ENCODE measurements at places on chromosomes 12 and 14.
A peak's percentile ranks its signal among the peaks of the same experiment; 100 is the strongest.

- DNase-seq = no peak
Observed at GRCh38 chr12:103805655-103806360, 35.2 kb downstream of the NT5DC3 start.

- no peak for DNase-seq
Observed at GRCh38 chr12:117041798-117042170, 57.4 kb downstream of the TESC start.

GRCh38 chr14:22549981-22550673 is 38.9 kb downstream of the DAD1 start:
- DNase-seq = no peak

GRCh38 chr14:91470216-91470615 is 39.9 kb downstream of the PPP4R3A start:
- DNase-seq = no peak

- DNase-seq = no peak
Observed at GRCh38 chr12:114003286-114003685, 37.2 kb upstream of the RBM19 start.

- DNase-seq = no peak
Observed at GRCh38 chr14:75577090-75577489, 1.3 kb upstream of the FLVCR2 start.

- no peak for DNase-seq
Observed at GRCh38 chr12:50533203-50533584, 28.4 kb downstream of the DIP2B start.

DNA sequence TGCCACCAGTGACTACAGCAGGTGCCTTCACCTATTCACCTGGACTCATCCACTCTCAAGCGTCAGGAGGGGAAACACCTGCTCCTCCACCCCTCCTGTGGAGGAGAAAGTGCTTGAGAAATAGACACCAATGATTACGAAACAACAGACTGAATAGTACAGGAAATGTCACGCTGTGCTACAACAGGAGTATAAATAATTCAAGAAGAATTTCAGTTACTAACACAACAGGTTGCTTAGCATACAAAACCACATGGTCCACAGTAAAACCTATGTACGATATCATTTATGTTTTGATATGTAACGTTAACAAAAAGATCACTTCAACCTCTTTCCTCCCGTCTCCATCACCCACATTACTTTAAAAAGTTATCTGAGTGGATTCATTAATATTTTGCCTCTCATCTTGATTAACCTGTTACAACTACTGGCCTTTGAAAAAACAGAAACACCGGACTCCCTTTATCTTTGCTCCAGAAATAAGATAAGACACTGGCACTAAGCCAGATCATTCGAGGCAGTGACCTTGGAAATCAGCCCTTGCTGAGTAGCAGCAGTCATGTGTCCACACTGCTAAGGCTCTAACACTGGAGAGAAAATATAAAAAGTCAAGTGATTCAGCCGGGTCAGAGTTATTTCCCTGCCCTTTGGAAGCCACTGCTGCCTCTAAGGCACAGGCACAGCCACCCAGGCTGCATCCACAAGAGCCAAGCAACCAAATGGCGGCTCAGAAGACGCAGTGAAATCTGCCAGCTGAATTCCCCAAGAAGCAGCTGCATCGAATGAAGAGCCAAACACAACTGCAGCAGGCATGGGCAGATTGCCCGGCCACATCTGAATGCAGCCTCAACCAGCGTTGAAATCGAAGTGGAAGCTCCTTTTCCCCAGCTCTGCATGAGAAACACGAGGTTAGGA is 40.9 kb downstream of the NT5DC3 start:
- no peak for DNase-seq

DNA sequence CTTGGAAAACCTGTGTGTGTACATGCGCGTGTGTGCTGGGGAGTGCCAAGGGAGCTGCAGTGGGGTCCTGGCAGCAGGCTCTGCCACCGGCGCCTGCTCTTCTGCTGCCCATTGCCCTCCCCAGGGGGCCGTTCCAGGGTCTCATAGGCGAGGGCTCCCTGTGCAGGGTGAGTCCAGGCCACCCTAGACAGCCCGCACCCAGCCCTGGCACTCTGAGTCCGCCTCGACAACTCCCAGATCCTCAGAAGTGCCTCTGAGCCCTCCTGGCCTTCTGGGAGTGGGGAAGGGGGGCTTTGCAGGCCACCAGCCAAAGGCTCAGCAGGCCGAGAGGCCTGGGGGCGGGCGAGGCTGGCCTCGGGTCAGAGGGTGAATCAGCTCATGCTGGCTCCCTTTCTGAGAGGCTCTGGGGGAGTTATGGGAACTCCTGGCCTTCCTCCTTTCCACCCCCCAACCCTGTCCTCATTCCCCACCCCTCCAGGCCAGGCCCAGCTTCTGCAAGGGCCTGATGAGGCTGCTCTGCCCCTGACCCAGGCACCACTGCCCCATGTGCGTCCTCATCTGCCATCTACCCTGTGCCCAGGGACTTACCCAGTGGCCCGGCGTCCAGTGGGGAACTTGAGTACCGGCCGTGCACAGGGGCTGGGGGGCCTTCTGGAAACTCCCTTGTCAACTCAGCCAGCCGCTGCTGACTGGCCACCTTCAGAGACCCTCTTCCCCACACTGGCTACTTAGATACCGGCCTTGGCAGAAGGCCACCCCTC is 2.1 kb upstream of the TEDC1 start:
- no peak for DNase-seq

GRCh38 chr14:105525861-105526775 is at the start of gene TMEM121:
Gene TMEM121, plus strand, starts transcription at chr14:105526583. Its CDS starts 2,252 bp downstream, at chr14:105528835.
- peak; percentile 54 for DNase-seq

DNA sequence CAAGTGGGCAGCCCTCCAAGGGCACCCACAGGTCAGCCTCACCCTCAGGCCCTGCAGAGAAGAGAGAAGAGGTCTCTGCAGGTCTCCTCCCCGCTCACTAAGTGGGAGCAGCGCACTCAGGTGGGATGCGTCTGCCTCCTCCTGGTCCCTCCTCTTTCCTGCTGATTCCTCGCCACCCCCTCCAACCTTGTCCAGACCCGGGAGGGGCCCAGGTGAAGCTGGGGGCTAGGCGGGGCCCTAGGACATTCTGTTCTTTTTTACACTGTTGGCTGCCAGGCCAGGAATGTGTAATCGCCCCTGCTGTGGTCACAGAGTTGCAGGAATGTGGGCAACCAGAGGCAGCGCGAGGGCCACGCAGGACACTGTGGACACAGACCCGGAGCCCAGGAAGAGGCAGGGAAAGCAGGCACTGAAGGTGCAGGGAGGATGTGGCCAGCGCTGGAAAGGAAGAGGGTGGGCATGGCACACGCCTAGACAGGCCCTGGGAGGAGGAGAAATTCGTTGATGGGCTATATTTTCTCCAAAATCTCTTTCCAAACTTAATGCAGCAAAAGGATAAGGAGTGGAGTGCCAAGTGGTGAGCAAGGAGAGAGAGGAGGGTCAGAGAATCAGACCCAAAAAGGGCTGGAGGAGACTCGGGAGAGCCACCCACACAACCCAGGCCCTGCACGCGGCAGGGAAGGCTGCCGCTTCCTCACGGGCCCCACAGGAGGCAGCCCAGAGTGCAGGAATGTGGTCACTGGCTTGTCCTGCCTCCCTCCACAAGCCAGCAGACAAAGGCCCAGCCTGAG is 911 bp upstream of the SCNN1A start:
- peak; percentile 76 for DNase-seq

GRCh38 chr14:68253878-68254528 is 434.4 kb downstream of the RAD51B start:
- DNase-seq = no peak

DNA sequence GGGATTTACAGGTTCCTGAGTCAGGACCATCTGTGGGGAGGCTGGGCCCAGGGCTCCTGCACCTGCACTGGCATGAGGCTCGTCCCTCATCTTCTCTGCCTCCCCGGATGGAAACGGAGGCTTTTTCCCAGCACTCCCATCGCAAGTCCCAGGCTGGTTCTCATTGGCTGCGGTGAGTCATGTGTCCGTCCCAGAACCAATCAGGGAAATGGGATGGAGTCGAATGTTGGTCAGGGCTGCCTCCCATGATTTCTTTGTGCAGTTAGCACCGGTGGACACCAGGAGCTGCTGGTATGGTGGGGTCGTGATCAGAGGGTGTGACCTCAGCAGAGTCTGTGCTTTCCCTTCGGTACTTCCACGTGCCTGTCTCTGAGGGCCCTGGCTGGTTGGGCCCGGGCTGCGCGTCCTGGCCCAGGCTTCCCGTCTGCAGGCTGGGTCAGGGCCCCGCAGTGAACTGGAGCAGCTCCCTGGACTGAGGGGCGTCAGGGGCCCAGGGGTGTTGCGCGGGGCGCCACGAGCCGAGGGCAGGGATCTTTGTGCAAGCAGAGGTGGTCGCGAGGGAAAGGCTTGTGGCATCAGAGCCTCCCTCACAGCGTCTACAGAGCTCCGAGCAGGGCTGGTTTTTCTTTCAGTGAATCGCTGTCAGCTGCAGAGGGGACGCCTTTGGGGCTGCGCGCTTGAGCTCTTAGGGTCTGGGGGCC is 168.1 kb downstream of the ADGRD1 start:
- no peak for DNase-seq

DNA sequence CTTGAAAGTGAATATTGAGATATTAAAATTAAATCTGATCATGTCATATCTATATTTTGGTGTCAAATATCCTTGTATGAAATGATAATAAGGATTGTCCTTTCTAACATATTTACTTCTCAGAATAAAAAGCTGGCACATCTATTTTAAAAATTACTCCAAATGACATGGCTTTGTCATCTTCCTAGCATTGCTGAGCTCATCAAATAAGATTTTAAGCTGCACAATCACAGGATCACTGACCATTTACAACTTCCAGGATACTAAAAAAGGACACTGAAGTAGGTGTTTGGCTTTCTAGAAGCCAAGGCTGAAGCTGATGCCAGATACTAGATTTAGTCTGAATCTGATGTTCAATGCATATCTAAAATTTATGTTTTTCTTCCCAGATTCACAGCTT is 351.1 kb downstream of the BMP4 start:
- no peak for DNase-seq

Measured in WTC11 (cell line).